Adrenal gland (tissue), 19 donors: ENCODE measurements at places on chromosomes 3 and 15. TPM values are rescaled to one million over a fixed set of nuclear protein-coding genes. Genes with fewer than 3 reads are reported as not detected.
A peak's percentile ranks its signal among the peaks of the same experiment; 100 is the strongest.

- peaks cover 29% of the 10 kb centered on the region for H3K4me1 ChIP-seq
- H3K4me3 ChIP-seq: no peak overlapping the region
- H3K27ac ChIP-seq: no peak overlapping the region
- H3K27me3 ChIP-seq: no peaks in the 10 kb centered on the region
- no peaks in the 10 kb centered on the region for H3K36me3 ChIP-seq
- no peak for DNase-seq
Observed at GRCh38 chr3:172194702-172195406, 155.5 kb downstream of the FNDC3B start.

DNA sequence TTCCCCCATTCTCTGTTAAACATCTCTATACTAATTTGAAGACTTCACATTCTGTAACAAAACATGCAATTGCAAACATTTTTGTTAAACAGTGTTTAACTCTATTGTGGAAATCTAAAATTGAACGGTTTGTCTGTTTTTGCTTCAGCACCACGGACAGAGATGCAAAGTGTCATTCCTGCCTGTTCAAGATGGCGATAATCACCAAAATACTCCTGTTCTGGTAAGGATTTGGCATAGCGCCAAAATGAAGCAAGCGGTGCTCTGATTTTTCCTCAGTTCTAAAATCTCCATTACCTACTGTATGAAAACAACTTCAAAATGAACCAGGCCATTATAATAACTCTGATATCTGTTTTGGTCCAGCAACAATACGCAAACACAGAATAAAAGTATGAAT lies 129.7 kb upstream of the TUSC7 start:
- no peak overlapping the region for H3K27ac ChIP-seq
- H3K36me3 ChIP-seq: no peaks in the 10 kb centered on the region
- H3K4me1 ChIP-seq: no peaks in the 10 kb centered on the region
- no peak for DNase-seq
- no peaks in the 10 kb centered on the region for H3K27me3 ChIP-seq

DNA sequence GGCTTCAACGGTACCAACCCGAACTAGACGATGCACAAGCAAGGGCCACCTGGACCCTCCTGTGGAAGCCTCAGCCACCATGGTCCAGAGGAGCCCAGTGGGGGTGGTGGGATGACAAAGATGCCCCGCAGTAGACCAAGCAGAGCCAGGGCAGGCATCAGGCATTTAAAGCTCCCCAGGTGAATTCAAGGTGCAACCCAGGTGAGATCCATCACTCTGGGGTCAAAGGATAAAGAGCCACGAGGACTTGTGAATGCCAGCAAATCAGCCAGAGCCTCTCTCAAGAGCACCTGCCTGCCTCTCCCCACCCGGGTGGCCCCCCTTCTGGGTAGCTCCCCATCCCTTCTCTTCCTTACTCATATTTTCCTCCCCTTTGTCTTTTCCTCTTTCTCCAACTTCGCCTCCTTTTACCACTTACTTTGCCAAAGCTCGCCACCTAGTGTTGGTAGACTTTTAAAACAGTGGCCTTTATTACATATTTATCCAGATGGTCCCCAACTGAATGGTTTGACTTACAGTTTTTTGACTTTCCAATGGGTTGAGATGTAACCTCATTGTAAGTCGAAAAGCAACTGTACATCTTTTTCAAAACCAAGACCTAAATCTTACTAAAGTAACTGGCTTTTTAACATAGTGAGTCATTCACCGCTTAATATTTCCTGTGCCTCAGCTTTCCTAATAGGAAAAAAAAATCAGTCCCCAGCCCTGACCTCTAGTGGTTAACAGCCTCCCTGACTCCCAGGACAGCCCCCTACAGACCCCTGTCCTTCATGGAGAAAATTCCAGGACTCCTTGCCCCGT lies 18.8 kb downstream of the PLA2G4F start:
- no peak overlapping the region for H3K27ac ChIP-seq
- no peaks in the 10 kb centered on the region for H3K27me3 ChIP-seq

GRCh38 chr3:114649331-114649730 lies 355.5 kb downstream of the TIGIT start:
- H3K4me3 ChIP-seq: no peak overlapping the region
- H3K36me3 ChIP-seq: no peaks in the 10 kb centered on the region
- no peaks in the 10 kb centered on the region for H3K27me3 ChIP-seq
- no peak for DNase-seq
- peaks cover 9% of the 10 kb centered on the region for H3K4me1 ChIP-seq

DNA sequence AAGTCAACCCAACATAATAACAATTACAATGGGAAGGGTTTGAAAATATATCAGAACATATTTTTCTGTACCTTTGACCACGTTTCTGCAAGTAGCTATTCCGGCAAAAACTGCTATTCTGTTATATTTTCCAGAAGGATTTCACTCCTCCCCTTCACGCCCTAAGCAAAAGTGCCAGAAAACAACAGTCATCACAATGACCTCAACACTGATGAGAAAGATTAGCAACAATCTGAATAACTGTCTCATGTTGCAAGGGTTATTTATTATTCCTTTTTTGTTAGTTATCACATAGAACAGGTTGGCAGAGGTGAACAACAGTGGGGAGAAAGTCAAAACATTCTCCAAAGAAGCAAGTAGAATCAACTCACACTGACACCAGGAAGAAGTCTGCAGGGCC lies 269.4 kb upstream of the ARRDC4 start:
- H3K27me3 ChIP-seq: no peaks in the 10 kb centered on the region
- no peak overlapping the region for H3K27ac ChIP-seq
- no peaks in the 10 kb centered on the region for H3K36me3 ChIP-seq
- no peaks in the 10 kb centered on the region for H3K4me1 ChIP-seq
- DNase-seq: no peak
- H3K4me3 ChIP-seq: no peak overlapping the region

DNA sequence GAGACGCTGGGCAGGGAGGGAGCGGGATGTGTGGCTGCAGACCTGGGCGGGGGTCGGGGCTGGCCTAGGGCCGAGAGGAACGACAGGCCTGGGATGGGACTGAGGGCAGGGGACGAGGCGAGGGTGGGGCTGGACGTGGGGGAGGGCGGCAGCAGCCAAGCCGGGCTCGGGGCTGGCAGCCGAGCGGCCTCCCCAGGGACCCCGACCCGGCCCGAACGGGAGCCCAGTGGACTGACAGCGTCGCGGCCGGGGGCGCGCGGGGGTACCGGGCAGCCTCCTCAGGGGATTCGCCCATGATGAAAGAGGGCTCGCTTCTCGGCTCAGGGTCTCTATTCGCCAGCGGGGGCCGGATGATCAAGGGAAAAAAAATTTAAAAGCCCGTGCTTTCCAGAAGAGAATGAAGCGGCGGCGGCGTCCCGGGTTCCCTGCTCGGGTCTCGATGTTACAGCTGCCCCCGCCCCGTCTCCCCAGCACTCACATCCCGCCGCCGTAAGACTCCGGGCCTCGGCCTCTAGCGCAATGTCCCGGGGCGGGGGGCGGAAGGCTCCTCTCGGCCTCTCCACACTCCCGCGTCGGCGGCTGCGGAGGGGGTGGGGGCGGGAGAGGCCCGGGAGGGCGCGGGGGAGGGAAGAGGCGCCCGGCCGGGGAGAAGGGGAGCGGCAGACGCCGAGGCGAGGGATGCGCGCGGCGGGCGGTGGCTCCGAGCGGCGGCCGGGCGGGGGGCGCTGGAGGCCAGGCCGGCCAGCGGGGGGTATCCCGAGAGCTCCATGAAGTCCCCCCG lies 4.3 kb downstream of the PTH1R start:
- H3K4me3 ChIP-seq: no peak overlapping the region
- peaks cover 12% of the 10 kb centered on the region for H3K27me3 ChIP-seq
- H3K4me1 ChIP-seq: peaks cover 15% of the 10 kb centered on the region

DNA sequence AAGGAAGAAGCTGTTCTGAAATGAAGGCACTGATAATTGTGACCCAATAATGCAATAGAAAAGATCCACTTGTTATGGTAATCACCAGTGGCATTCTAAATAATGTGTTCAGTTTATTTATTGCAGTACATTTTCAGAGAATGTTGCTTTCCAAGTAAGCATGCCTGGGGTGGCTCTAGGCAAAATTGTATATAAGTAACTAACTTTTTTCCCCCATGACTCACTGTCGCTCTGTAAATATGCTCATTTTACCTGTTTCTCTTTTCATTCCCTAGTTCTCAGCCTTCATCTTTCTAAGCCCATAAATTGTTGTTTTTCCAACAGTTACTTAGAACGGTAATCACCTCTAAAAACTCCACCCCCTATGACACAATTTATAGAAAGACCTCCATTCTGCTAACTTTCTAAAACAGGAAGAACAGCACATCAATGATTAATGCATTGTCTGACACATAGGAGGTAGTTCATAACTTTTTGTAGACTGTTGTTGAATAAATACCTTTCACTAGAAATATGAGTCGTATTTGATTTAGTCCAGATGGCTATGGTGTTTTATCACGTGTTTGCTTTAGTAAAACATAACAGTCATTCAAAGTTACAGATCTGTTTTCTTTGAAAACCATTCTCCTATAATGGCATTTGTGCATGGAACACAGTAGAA lies 143.1 kb downstream of the LSAMP start:
- no peak overlapping the region for H3K27ac ChIP-seq
- no peak overlapping the region for H3K4me3 ChIP-seq
- no peaks in the 10 kb centered on the region for H3K36me3 ChIP-seq
- no peaks in the 10 kb centered on the region for H3K4me1 ChIP-seq

GRCh38 chr3:17969985-17970568 lies 227.6 kb upstream of the TBC1D5 start:
- no peak for DNase-seq
- H3K4me1 ChIP-seq: no peaks in the 10 kb centered on the region
- no peak overlapping the region for H3K27ac ChIP-seq
- no peaks in the 10 kb centered on the region for H3K27me3 ChIP-seq

- no peaks in the 10 kb centered on the region for H3K36me3 ChIP-seq
- peak; percentile 86 for DNase-seq
- H3K4me1 ChIP-seq: peaks cover 12% of the 10 kb centered on the region
Observed at GRCh38 chr3:141625506-141625905, 112.6 kb upstream of the RNF7 start.

- peaks cover 35% of the 10 kb centered on the region for H3K4me1 ChIP-seq
- no peak overlapping the region for H3K27ac ChIP-seq
- H3K36me3 ChIP-seq: no peaks in the 10 kb centered on the region
- H3K27me3 ChIP-seq: no peaks in the 10 kb centered on the region
- H3K4me3 ChIP-seq: no peak overlapping the region
Observed at GRCh38 chr3:51978143-51978502, 3.3 kb downstream of the ABHD14A start.

DNA sequence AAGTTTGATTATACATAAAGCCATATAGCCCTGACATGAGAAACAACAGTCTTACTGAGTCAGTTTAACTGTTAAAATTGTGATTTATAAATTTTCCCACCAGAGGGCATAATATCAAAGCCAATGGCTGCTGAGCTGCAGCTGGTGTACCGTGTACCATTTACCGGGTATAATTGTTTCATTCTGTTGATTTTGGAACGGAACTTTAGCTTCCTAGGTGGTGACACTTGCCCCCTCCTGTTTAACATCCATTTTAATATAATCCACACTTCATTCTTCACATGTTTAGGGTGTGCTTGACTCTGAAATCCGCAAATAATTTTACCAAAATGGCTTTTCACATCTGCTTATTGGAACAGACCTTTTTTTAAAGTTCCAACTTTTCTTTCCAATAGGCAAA lies 72.8 kb downstream of the SLC9A9 start:
- H3K4me1 ChIP-seq: no peaks in the 10 kb centered on the region
- no peaks in the 10 kb centered on the region for H3K27me3 ChIP-seq
- no peaks in the 10 kb centered on the region for H3K36me3 ChIP-seq
- no peak for DNase-seq
- no peak overlapping the region for H3K27ac ChIP-seq

DNA sequence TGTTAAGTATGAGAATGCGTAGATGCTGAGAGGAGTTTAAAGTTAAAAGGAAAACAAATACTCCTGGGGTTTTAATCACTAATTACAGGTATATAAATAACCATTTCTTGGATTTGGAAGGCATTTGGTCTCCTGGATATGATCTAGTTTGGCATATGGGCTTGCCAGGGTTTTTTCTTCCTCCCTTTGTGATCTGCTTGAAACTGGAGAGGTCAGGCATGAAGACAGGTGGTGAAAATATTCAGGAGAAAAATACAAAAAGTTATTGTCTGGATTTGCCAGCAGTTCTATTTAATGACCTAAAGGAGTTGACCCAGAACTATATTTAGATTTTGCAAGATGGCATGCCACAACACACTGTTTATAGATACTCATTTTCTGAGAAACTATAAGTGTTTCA lies 136.3 kb downstream of the DIPK2A start:
- no peak for DNase-seq
- H3K4me1 ChIP-seq: no peaks in the 10 kb centered on the region
- H3K27ac ChIP-seq: no peak overlapping the region
- H3K27me3 ChIP-seq: no peaks in the 10 kb centered on the region

GRCh38 chr15:100737214-100737613 lies 134.8 kb downstream of the ASB7 start:
- no peaks in the 10 kb centered on the region for H3K4me1 ChIP-seq
- peaks cover 4% of the 10 kb centered on the region for H3K27me3 ChIP-seq
- H3K27ac ChIP-seq: no peak overlapping the region
- no peaks in the 10 kb centered on the region for H3K36me3 ChIP-seq
- H3K4me3 ChIP-seq: no peak overlapping the region

- no peaks in the 10 kb centered on the region for H3K4me1 ChIP-seq
- no peaks in the 10 kb centered on the region for H3K27me3 ChIP-seq
- H3K27ac ChIP-seq: no peak overlapping the region
- H3K36me3 ChIP-seq: no peaks in the 10 kb centered on the region
Observed at GRCh38 chr3:147513785-147514184, 104.6 kb downstream of the ZIC1 start.

DNA sequence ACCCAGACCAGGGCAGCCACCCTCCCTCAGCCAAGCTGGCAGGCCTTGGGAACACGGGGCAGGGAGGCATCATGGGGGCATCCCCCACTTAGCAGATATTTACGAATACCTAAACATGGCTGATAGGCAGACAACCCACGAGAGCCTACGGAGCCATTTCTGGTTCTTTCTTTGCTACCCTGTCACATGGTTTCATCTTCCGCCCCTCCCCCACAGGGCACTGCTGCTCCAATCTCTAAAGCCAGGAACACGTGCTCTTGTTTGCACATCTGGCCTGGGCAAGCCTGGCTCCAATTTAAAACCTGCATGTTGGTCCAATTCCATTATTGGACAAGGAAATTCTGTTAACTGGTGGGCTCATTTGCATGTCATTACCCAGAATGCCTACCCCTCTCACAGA lies 447.4 kb upstream of the NR2F2 start:
- no peak for DNase-seq
- no peaks in the 10 kb centered on the region for H3K27me3 ChIP-seq
- H3K36me3 ChIP-seq: no peaks in the 10 kb centered on the region
- H3K4me1 ChIP-seq: no peaks in the 10 kb centered on the region
- H3K4me3 ChIP-seq: no peak overlapping the region
- H3K27ac ChIP-seq: no peak overlapping the region

Gene LYZL4
- total RNA-seq: not detected

Gene KLHL6
- total RNA-seq: 4.0 TPM

Gene SCN5A
- total RNA-seq: 0.04 TPM

Gene ATP8B4
- total RNA-seq: 2.1 TPM

Gene DAZL
- total RNA-seq: not detected

Gene EPHB3
- 3.1 TPM for total RNA-seq

Gene ACTC1
- not detected for total RNA-seq

Gene GOLGA6B
- total RNA-seq: not detected

Gene FBN1
- total RNA-seq: 84.6 TPM
